A549 (cell line): ENCODE measurements at places on chromosomes 12 and 14. TPM values are rescaled to one million over a fixed set of nuclear protein-coding genes. Genes with fewer than 3 reads are reported as not detected.
A peak's percentile ranks its signal among the peaks of the same experiment; 100 is the strongest.

DNA sequence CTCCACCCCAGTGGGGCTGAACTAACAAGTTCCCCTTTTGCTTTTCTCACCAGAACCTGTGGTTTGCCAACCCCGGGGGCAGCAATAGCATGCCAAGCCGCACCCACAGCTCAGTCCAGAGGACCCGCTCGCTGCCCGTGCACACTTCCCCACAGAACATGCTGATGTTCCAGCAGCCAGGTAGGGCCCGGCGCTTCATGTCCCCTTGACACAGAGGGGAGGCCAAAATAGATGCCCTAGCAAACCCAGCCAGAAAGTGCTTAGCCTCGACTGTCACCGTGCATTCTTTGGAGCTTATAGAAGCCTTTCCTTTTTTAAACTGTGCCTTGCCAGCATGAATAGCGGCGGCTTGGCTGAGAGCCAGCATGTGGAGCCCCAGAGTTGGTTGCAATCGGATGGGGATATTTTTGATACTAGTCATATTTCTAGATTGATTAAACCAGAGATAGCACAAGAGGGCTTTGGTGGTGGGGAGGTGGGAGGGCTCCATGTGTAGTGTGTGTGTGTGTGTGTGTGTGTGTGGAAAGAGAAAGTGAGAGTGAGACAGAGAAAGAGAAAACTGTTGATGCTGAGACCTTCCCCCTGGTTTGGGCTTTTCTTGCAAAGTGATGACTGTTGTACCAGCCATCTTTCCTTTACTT, 126.1 kb downstream of the GCH1 start:
- DNase-seq, result no peak

DNA sequence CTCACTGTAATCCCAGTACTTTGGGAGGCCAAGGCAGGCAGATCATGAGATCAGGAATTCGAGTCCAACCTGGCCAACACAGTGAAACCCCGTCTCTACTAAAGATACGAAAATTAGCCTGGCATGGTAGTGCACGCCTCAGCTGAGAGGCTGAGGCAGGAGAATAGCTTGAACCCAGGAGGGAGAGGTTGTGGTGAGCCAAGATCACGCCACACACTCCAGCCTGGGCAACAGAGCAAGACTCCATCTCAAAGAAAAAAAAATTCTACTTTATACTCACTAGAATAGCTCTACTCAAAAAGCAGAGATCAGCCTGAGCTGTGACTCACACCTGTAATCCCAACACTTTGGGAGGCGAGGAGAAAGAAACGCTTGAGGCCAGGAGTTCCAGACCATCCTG, 17.1 kb downstream of the NUMB start:
- no peak for DNase-seq

- DNase-seq, result peak; percentile 89
Observed at GRCh38 chr14:50060871-50061663, 55.3 kb downstream of the VCPKMT start.

DNA sequence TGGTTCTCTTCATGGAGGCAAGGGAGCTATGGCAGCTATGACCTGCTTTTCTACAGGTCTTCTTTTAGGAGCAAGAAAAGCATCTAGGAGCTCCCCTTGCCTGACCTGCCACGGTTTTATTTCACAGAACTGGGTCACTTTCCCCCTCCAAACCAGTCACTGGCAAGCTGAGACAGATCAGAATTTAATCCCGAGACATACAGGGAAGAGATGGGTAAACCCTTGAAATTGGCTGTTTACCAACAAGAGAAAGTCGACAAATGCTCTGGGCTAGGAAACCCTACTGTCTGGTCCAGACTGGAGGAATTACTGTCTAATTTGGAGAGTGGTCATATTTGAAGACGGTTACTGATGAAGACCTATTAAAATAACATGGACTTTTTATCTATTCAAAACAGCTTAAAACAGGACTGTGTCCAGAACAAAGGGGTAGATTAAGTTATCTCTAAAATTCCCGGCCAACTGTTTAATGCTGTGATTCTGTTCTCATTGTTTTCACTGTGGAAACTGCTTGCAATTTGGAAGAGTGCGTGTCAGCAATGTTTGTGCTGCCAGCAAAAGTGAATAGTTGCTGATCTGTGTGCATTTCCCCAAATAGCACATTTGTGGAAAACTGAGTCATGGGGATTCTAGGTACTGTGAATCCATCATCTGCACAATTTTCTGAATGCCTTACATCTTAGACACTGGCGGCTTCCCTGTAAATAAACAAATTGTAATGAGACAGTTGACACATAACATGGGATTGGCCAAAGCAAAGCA, 73.4 kb upstream of the EEA1 start:
- no peak for DNase-seq

DNA sequence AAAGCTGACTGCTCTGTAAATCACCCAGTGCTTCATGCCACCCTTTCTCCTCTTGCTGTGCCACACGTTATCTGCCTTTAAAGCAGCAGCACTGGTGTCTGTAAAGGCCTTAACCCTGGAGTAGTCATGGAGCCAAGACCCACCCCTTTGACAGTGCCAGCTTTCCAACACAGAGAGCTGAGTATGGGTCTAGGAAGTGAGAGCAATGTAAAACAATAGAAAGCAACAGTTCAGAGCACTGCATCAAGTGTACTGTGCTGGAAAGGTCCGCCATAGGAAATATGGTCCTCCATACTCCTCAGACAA, 139.5 kb downstream of the DAD1 start:
- DNase-seq, result no peak

DNA sequence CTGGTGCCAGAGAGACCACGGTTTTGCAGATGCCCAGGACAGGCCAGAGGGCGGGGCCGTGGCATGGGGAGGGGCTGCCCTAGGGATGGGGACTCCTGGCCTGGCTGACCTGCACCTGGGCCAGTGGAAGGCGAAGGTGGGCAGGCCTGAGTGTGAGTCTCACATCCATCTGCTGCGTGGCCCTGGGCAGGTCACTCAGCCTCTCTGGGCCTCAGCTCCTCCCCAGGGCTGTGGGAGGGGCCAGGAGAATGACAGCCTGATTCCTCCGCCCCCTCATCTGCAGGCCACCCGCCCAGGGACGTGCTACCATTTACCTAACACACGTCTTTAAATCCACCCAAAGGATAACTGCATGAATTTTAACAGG, 90.9 kb downstream of the GALNT9 start:
- DNase-seq, result no peak

The PUS1 gene
- 50.3 to 55.0 TPM (median 51.1 TPM) in 3 replicates for polyA plus RNA-seq

The KLHL33 gene
- not detected in 3 replicates for polyA plus RNA-seq

GRCh38 chr12:106106892-106107291, 31.9 kb downstream of the NUAK1 start:
- peak; percentile 77 for DNase-seq

- no peak for DNase-seq
Observed at GRCh38 chr12:1277905-1278304, 286.9 kb downstream of the ERC1 start.

GRCh38 chr14:103380719-103381377, 4.4 kb upstream of the MARK3 start:
- DNase-seq, result no peak

DNA sequence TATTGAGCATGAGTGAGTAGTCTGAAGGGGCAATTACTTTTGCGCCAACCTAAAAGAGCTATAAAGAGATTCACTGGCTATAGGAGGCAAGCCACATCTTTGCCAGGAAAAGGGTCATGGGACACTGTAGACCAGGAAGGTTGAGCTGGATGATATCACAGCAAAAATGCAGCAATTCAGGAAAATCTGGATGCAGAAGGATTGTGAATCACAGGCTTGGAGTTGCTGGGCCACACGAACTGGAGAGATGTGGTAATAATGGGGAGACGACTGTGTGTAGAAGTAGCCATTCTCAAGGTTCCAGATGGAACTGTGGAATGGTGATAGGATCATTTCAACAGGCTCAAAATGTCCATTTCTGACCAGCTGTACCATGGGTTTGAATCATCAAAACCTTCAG, 151.4 kb upstream of the DAAM1 start:
- no peak for DNase-seq

- no peak for DNase-seq
Observed at GRCh38 chr14:104298458-104298857, 160.1 kb downstream of the KIF26A start.

- no peak for DNase-seq
Observed at GRCh38 chr14:75413013-75413412, 14.8 kb upstream of the JDP2 start.

The RASAL1 gene
- polyA plus RNA-seq, result 0.18 to 0.30 TPM (median 0.30 TPM) in 3 replicates

DNA sequence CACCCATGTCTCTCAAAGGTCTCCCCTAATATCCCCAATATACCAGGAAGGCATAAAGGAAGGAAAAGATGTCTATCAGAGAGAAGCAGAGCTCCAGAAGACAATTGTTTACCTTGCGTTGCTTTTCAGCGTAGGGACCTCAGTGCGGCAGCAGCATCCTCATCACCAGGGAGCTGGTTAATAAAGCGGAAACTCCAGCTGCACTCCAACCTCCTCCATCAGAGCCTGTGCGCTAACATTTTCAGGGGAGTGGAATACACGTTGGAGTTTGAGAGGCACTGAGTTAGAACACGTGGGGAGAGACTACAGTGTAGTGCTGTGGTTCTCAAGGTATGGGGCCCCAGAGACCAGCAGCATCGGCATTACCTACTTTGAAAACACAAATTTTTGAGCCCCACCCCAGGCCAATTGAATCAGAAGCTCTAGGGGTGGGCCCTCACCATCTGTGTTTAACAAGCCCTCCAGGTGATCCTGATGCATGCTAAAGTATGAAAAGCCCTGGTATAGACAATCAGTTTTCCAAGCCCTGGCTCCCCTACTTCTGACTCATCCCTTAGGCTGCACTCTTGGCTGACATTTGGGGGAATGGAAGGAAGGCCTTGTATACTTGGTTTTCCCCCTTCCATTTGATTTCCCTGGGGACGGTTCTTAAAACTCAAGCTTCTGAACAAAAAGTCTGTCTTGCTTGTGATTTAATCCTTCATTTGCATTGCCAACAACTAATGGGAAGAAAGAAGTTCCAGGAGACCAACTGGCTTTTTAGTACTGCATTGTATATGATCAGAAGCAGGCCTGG, 419.0 kb upstream of the CCDC196 start:
- DNase-seq, result no peak

The CIT gene
- 10.1 to 12.6 TPM (median 12.5 TPM) in 3 replicates for polyA plus RNA-seq

GRCh38 chr12:94618995-94619695, 31.2 kb downstream of the TMCC3 start:
- peak; percentile 27 for DNase-seq

- peak; percentile 90 for DNase-seq
Observed at GRCh38 chr14:92540472-92541048, 27.0 kb downstream of the RIN3 start.

DNA sequence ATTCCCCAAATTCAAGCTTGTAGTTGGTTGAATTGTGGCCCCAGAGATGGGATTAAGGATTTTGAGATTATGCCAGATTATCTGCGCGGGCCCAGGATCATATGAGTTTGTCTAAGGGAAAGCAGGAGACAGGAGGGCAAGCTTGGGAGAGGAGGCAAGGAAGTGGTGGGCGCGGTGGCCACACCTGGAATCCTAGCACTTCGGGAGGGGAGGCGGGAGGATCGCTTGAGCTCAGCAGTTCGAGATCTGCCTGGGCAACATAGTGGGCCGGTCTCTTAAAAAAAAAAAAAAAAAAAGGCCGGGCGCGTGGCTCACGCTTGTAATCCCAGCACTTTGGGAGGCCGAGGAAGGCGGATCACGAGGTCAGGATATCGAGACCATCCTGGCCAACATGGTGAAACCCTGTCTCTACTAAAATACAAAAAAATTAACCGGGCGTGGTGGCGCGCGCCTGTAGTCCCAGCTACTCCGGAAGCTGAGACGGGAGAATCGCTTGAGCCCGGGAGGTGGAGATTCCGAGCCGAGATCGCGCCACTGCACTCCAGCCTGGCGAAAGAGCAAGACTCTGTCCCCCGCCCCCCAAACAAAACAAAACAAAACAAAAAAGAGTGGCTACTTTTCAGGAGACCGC, 881 bp upstream of the PUS1 start:
- peak; percentile 46 for DNase-seq

- no peak for DNase-seq
Observed at GRCh38 chr12:131499160-131499863, 211.6 kb upstream of the SFSWAP start.

GRCh38 chr14:94961386-94962165, 191.7 kb upstream of the GSC start:
- no peak for DNase-seq

DNA sequence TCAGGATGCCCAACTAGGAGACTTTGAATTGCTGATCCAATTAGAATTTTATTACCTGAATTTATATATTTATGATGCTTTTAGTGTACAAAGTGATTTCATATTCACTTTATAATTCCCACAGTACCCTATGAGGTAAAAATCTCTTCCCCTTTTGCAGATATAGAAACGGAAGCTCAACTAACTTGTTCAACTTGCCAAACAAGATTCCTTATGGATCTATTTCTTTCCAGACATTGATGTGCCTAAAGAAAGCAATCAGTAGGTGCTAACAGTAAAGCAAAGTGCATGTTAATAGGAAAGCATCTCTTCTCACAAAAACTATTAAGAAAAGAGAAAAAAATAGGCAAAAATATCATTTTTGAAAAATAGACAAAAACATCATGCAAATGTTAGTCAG, 65.9 kb upstream of the PPP1R12A start:
- DNase-seq, result no peak

DNA sequence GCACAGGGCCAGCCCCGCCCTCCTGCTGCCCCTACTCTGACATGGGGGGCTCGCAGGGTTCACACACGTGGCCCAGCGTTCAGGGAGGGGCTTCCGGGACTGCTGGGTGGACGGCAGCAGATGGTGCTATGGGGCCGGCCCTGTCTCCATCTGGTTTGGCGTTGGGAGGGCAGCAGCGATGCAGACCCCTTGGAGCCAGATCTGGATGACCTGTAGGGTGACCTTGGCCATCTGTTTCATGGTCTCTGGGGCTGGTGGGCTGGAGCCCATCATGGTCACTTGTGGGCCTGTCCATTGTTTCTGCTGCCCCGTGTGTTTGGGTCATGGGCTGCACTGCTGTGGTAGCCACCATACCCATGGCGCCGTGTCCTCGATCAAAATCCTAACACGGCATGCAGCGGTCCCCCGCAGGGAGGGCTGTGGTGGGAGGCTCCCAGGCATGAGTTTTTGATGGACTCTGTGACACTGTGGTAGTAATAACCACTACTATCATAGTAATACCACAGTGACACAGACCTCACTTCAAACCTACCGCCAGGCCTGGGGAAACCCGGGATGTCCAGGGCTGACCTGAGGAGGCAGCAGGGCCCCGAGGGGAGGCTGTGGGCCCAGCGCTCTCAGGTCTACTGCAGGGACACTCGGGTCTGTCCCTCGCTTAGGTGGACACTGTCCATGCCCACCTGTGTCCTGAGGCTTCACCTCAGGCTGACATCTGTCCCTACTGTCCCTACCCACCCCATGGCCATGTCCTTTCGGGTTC, 359.4 kb downstream of the TMEM121 start:
- DNase-seq, result no peak

GRCh38 chr14:32457213-32457920, 128.3 kb downstream of the AKAP6 start:
- no peak for DNase-seq
